ENCODE measurements at places on chromosomes 5 and 9. TPM values are rescaled to one million over a fixed set of nuclear protein-coding genes. Genes with fewer than 3 reads are reported as not detected.

- H3K36me3 ChIP-seq = no peaks in the 10 kb centered on the region
- DNase-seq = no peak
- H3K27me3 ChIP-seq = peaks cover 50% of the 10 kb centered on the region
- peaks cover 15% of the 10 kb centered on the region for H3K4me1 ChIP-seq
- H3K4me3 ChIP-seq = peak within 1 kb of the TSS; percentile 44
- H3K27ac ChIP-seq = no peak within 1 kb of the TSS
These were observed at the start of gene CRHBP for GRCh38 chr5:76952795-76953536. Gene CRHBP, plus strand, starts transcription at chr5:76953045. Its CDS starts 90 bp downstream, at chr5:76953135.

DNA sequence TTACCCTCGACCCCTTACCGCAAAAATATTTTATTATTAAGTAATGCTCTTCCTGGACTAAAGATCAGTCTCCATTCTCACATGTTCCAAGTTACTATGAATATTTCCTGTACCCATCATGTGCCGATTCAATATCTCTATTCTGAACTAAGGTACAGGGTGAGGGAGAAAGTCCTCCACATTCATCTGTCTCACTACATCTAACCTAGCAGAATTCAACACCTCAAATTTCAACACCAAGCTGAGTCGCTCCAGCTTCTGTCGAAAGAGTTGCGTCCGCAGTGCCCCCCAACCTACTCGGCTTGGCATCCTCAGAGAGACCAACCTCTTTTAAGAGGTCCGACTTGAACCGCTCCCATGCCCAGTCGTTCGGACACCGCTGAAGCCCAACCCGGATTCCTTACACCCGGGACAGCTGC, 1.0 kb downstream of the CERT1 start:
- H3K27me3 ChIP-seq = no peaks in the 10 kb centered on the region
- no peaks in the 10 kb centered on the region for H3K36me3 ChIP-seq
- H3K27ac ChIP-seq = peak overlapping the region; percentile 86
- H3K4me3 ChIP-seq = peak overlapping the region; percentile 93

GRCh38 chr9:93305497-93306020, 121.6 kb downstream of the WNK2 start:
- no peaks in the 10 kb centered on the region for H3K4me1 ChIP-seq
- H3K36me3 ChIP-seq = no peaks in the 10 kb centered on the region
- no peak overlapping the region for H3K4me3 ChIP-seq
- no peak overlapping the region for H3K27ac ChIP-seq
- no peak for DNase-seq

DNA sequence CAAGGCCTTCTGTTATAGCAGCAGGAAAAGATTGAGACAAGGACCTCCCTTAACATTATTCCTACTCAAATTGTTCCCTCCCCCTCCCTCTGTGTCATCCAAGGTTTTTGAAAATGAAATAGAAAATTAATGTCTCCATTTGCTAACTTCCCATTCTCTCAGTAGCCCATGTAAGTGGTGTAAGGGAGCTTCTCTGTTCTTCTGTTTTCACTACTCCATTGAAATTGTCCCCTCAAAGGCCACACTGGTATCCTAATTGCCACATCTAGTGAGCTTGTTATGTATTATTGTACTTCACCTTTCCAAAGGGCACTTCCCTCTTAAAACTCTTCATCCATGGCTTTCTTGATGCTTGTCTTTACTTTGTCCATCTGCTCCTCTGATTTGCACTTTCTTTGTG, 131.2 kb upstream of the PIK3R1 start:
- no peaks in the 10 kb centered on the region for H3K4me1 ChIP-seq
- H3K4me3 ChIP-seq = no peak overlapping the region
- H3K27ac ChIP-seq = no peak overlapping the region
- no peaks in the 10 kb centered on the region for H3K36me3 ChIP-seq
- no peaks in the 10 kb centered on the region for H3K27me3 ChIP-seq

- H3K4me3 ChIP-seq = no peak overlapping the region
- H3K36me3 ChIP-seq = no peaks in the 10 kb centered on the region
- H3K27me3 ChIP-seq = no peaks in the 10 kb centered on the region
- DNase-seq = no peak
- H3K4me1 ChIP-seq = peaks cover 4% of the 10 kb centered on the region
- no peak overlapping the region for H3K27ac ChIP-seq
These were observed 86.3 kb upstream of the GRHPR start for GRCh38 chr9:37336150-37336549.

TRIM52 gene
- 8.1 TPM for polyA plus RNA-seq

DNA sequence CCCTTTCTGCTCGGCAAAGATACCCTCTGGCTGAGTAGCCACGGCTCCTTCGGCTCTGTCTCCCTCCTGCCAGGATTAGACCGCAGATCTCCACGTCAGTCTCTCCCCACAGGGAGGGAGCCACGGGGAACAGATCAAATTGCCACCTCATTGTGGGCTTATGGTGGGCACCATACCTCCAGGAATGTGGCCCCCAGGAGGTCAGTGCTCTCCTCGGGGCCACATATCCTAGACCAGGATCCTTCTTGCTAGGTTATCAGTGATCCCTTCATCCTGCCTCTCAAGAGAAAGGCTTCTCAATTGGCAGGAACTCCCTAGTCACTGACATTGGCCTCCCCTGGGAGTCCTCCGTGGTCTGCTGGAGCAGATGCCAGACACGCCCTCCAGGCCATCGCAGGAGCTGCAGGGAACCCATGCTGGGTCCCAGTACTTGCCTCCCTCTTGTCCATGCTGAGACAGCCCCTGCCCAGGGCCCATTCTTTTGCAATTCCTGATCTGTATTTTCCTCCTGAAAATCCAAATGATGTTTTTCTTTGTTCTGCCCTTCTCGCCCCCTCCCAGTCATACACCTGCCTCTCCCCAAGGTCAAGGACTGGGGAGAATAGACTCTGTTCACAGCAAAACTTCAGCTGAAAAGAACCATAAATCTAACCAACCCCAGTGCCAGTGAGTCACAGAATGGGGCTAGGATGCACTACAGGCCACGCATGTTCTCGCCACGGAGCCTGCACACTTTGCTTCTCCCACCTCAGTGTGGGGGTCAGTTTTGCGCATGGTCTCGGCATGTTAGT, 31.6 kb upstream of the ENHO start:
- no peak overlapping the region for H3K4me3 ChIP-seq
- H3K4me1 ChIP-seq = peaks cover 5% of the 10 kb centered on the region
- no peaks in the 10 kb centered on the region for H3K36me3 ChIP-seq
- DNase-seq = no peak

DNA sequence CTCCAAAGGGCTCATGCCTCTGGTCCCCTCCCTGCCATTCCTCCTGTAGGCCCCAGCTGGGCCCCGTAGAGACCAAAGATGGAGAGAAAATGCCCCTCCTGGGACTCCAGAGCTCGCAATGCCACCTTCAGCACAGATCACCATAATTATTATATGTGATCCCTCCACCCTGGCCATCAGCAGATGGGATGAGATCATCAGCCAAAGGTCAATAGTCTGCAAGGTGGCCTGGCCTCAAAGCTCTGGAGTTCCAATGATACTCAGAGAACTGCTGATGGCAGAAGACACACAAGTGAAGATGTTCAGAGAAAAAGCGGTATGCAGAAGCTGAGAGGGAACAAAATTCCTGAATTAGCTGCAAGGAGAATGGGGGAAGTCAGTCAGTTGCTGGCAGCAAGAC, 5.0 kb downstream of the RPP25L start:
- no peak overlapping the region for H3K4me3 ChIP-seq
- no peaks in the 10 kb centered on the region for H3K27me3 ChIP-seq
- H3K27ac ChIP-seq = no peak overlapping the region
- H3K36me3 ChIP-seq = no peaks in the 10 kb centered on the region
- no peak for DNase-seq

PPP2R2B gene
- 0.25 TPM for polyA plus RNA-seq

GRCh38 chr5:107203243-107203642, 467.5 kb downstream of the EFNA5 start:
- H3K27ac ChIP-seq = no peak overlapping the region
- H3K27me3 ChIP-seq = no peaks in the 10 kb centered on the region
- H3K4me3 ChIP-seq = no peak overlapping the region
- no peaks in the 10 kb centered on the region for H3K4me1 ChIP-seq

DNA sequence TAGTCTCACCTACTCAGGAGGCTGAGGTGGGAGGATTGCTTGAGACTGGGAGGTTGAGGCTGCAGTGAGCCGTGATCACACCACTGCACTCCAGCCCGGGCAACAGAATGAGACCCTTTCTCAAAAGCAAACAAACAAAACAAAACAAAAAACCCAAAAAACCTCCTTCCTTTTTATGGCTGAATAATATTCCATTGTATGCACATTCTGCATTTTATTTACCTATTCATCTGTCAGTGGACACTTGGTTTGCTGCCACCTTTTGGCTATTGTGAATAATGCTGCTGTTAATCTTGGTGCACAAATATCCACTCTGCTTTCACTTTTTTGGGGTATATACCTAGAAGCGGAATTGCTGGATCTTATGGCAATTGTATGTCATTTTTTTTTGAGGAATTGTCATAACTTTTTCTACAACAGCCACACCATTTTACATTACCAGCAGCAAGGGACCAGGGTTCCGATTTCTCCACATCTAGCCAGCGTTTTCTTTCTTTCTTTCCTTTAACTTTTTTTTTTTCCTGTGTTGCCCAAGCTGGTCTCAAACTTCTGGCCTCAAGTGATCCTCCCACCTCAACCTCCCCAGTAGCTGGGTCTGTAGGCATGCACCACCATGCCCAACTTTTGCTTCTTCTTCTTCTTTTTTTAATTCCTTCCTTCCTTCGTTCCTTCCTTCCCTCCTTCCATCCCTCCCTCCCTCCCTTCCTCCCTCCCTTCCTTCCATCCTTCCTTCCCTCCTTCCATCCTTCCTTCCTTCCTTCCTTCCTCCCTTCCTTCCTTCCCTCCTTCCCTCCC, 30.6 kb downstream of the NKX2-5 start:
- no peaks in the 10 kb centered on the region for H3K36me3 ChIP-seq
- DNase-seq = peak; percentile 27
- no peak overlapping the region for H3K27ac ChIP-seq
- H3K27me3 ChIP-seq = peaks cover 91% of the 10 kb centered on the region
- H3K4me3 ChIP-seq = no peak overlapping the region
- no peaks in the 10 kb centered on the region for H3K4me1 ChIP-seq

DNA sequence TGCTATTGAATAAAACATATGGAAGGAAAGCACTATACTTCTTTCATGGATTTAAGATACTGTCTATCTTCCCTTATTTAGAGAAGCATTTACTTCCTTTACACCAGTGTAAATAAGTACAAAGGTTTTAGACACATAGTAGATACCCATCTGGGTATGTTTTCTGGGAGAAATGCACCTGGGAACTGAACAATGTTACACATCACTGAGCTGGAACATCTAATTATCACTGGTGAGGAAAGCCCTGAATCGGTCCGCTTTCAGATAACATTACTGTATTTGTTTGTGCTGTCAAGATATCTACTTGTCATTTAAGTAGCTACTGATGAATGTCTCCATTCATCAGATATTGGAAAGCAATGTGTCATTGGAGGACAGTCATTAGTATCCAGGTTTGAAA, 964.7 kb upstream of the PTPRD start:
- H3K4me1 ChIP-seq = no peaks in the 10 kb centered on the region
- H3K27me3 ChIP-seq = no peaks in the 10 kb centered on the region
- no peak for DNase-seq
- H3K36me3 ChIP-seq = no peaks in the 10 kb centered on the region
- H3K27ac ChIP-seq = no peak overlapping the region
- H3K4me3 ChIP-seq = no peak overlapping the region

ARHGEF39 gene
- polyA plus RNA-seq = 4.3 TPM

- H3K27me3 ChIP-seq = no peaks in the 10 kb centered on the region
- H3K36me3 ChIP-seq = no peaks in the 10 kb centered on the region
- H3K27ac ChIP-seq = no peak overlapping the region
These were observed 430.8 kb upstream of the TNC start for GRCh38 chr9:115548609-115549260.

PCDHGA3 gene
- not detected for polyA plus RNA-seq

MYOZ3 gene
- 0.23 TPM for polyA plus RNA-seq

- no peak for DNase-seq
- no peaks in the 10 kb centered on the region for H3K27me3 ChIP-seq
- H3K36me3 ChIP-seq = no peaks in the 10 kb centered on the region
- H3K27ac ChIP-seq = no peak overlapping the region
These were observed 61.3 kb upstream of the RNF38 start for GRCh38 chr9:36461323-36461722.

- DNase-seq = no peak
- H3K27me3 ChIP-seq = no peaks in the 10 kb centered on the region
- H3K4me1 ChIP-seq = no peaks in the 10 kb centered on the region
- H3K4me3 ChIP-seq = no peak overlapping the region
- peaks cover 98% of the 10 kb centered on the region for H3K36me3 ChIP-seq
These were observed 37.2 kb downstream of the GPR107 start for GRCh38 chr9:130090915-130091314.
